ENCODE measurements at places on chromosomes 1 and 21. TPM values are rescaled to one million over a fixed set of nuclear protein-coding genes. Genes with fewer than 3 reads are reported as not detected.

GRCh38 chr1:170864238-170864637 is 71.1 kb upstream of the MROH9 start:
- no peak overlapping the region for H3K4me3 ChIP-seq
- no peak for DNase-seq
- H3K27me3 ChIP-seq: no peaks in the 10 kb centered on the region
- no peaks in the 10 kb centered on the region for H3K36me3 ChIP-seq
- H3K27ac ChIP-seq: no peak overlapping the region

The LRRC7 gene
- total RNA-seq: not detected

- H3K27ac ChIP-seq: no peak overlapping the region
- no peak overlapping the region for H3K4me3 ChIP-seq
- H3K27me3 ChIP-seq: no peaks in the 10 kb centered on the region
- no peaks in the 10 kb centered on the region for H3K4me1 ChIP-seq
These were observed 33.9 kb downstream of the UCHL5 start for GRCh38 chr1:193025218-193025617.

DNA sequence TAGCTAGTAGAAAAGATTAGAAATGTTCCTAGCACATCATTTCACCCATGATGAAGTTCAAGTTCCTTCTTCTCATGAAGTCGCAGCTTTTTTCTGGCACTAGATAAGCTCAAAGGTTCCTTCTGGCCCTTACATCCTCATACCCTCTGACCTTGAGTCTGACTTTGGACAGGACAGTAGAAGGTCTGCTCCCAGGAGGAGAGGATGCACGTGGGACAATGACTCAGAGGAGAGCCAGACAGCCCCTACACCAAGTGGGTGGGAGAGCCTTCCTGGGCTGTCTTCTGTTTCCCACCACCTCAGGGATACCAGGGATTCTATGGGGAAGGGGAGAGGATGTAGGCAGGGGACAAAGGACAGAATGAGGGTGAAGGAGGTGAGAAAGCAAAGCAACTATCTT is 86.0 kb downstream of the HHIPL2 start:
- no peak overlapping the region for H3K4me3 ChIP-seq
- H3K36me3 ChIP-seq: no peaks in the 10 kb centered on the region
- no peak overlapping the region for H3K27ac ChIP-seq
- no peaks in the 10 kb centered on the region for H3K27me3 ChIP-seq
- H3K4me1 ChIP-seq: no peaks in the 10 kb centered on the region

GRCh38 chr1:15323989-15324868 is 77.2 kb downstream of the FHAD1 start:
- no peaks in the 10 kb centered on the region for H3K27me3 ChIP-seq
- H3K36me3 ChIP-seq: no peaks in the 10 kb centered on the region
- peaks cover 30% of the 10 kb centered on the region for H3K4me1 ChIP-seq
- peak overlapping the region; percentile 25 for H3K4me3 ChIP-seq

Measured in SJCRH30 (cell line).